Stimulated activated CD8-positive, alpha-beta memory T cell treated with anti-CD3 and anti-CD28 coated beads, Interleukin-2, amount 100 ng/mL, for 1 hour (primary cell): ENCODE measurements at places on chromosomes 2 and 18.
A peak's percentile ranks its signal among the peaks of the same experiment; 100 is the strongest.

- no peak for DNase-seq
These were observed 1.1 kb downstream of the PDIA6 start for GRCh38 chr2:10811517-10811916.

GRCh38 chr2:218419630-218420216 lies 800 bp downstream of the VIL1 start:
- no peak for DNase-seq

GRCh38 chr2:36411962-36412444 lies 56.4 kb downstream of the CRIM1 start:
- no peak for DNase-seq

- DNase-seq, result no peak
These were observed 315.6 kb downstream of the INSIG2 start for GRCh38 chr2:118403658-118404451.

- no peak for DNase-seq
These were observed 111.6 kb upstream of the CYP1B1 start for GRCh38 chr2:38187541-38188011.

DNA sequence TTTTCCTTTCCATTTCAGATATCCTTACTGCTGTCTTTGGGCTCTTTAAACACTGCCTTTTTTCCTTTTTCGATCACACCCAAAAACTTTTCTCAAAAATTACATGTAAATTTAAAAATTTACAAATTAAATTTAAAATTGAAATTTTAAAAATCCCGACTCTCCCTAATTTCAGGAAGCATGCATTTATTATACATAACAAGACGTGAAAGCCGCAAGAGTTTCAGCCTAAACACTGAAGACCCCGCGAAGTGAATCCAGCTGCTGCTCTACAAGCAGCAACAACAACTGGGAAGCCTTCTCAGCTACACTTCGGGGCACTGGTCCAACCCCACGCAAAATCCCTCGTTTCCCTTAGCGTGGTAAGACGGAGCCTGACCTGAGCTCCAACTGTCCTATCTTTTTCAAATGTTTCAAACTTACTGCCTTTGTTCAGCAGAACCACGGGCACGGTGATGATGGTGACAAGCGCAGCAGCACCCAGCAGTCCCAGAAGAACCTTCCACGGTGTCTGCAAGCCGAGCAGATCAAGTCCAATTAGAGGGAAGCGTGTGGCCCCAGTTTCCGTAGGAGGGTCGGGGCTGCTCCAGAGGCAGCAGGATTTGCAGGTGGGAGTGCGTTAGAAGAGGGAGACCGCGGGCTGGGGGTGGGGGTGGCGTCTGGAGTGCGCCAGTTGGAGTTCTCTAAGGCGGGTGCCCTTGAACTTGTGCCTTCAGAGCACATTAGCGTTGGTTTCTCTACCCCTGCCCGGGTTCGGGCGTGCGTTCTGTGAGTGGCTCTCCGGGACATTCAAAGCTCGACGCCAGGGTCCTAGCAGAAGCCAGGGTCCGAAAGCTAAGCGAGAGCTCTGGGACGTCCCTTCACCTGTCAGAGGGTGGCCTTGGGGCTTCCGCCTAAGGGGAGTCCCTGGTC lies 783 bp downstream of the DPP4 start:
- DNase-seq, result no peak

GRCh38 chr2:15943378-15944280 lies 3.3 kb downstream of the MYCN start:
- DNase-seq, result no peak

DNA sequence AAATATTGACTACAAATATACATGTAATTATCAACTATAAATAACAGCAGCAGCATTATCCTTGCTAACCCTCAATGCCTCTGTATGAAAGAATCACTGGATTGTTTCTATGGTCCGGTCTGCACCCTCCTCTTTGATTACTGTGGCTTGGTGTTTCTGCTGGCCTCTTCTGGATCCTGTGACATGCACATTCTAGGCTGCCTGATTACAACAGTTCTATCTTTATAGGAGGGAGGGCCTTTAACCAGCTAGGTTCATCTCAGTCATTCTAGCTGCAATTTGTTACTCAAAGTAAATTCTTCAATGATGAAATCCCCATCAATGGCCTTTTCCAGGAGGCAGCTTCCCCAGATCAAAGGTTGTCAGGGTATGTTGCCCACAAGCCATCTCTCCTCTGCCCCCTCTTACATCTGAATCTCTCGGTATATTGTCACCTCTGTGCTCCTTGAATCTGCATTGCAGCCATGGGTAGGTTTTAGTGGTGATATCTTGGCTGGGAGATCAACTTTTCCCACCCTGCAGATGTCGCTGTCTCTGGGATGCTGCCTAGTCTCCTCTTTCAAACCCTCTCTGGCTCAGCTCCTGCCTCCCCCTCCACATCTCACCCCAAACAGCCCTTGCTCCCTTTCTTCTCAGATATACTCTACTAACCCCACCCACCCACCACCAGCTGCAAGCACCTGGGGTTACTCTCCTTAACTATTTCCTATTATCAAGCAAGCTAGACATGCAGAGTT lies 106.2 kb upstream of the BZW1 start:
- DNase-seq, result no peak

DNA sequence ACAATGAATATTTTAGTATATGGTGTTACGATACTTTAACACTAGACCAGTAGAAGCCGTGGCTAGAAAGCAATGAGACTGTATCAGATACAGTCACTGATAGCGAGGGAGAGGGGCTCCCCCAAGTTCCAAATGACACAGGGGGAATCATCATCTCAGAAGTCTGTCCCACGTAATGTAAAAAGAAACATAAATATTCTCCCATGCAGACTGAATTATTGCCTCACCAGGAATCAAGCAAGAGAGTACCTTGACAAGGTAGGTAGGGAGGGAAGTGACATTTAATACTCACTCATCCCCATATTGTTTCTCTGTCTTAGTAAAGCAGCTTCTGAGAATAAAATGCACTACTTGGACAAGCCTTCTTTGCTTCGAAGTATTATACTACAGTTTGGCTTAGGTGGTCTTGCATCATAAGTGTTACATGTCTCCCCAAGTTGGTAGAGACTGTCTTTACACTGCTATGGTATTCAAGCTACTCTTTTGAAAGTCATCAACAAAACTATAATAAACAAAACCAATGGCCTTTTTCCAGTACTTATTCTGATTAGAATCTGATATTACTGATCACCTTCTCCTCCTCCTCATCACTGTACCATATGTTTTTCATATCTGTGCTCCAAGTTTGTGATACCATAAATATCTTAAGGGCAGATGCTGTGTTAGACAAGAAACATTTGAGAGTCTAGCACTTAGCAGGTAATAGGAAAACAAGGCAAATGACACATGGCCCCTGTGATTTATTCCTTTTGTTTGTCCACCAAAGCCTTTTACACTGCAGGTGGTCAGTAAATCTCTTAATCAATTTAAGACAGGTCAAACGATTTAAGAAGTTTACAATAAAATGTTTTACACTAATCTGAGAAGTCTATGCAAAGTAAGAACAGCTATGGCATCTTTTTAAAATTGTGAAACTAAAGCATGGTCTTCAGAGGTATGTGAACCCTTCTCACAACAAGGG lies 2.7 kb downstream of the LAPTM4A start:
- no peak for DNase-seq

- no peak for DNase-seq
These were observed 95.6 kb downstream of the ITGA4 start for GRCh38 chr2:181552808-181553207.

DNA sequence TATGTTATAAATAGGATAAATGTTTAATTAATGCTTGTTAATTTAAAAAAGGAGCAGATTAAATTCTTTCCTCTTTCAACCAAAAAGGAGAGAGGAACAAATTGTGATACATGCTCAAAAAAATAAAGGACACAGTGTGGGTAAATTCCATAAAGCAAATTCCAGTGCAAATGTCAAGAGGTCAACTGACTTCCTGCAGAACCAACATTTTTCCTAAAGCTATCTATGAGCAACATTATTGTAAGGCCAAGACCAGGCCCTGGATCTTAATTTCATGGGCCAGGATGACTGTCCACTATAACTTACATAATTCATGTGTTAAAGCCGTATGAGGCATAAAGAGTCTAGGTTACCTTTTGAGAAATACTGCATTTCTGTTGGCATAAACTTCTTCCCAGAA lies 93.9 kb upstream of the RPE start:
- no peak for DNase-seq

- peak; percentile 96 for DNase-seq
These were observed at the start of gene DDX18 for GRCh38 chr2:117814417-117815264. Gene DDX18, plus strand, starts transcription at chr2:117814691. Its CDS starts 87 bp downstream, at chr2:117814778.

- DNase-seq, result no peak
These were observed 220.8 kb downstream of the ALK start for GRCh38 chr2:29700560-29700959.

DNA sequence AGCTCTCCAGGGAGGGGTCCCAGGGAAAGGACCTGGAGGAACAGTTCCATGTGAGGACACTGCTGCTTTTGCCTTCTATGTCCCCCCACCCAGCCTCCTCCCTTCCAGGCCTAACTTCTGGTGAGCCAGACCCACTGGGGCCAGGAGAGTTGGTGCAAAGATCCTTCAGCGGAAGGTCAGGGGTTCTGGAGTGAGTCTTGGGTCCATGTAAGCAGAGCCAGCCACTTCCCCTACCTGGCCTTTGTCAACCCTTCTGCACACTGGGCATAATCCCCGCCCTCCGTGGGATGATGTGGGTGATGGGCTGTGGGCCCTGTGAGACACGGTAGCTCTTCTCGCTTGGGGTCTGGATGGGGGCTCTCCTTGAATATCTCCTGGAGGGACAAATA lies 76.9 kb downstream of the RHOB start:
- no peak for DNase-seq

DNA sequence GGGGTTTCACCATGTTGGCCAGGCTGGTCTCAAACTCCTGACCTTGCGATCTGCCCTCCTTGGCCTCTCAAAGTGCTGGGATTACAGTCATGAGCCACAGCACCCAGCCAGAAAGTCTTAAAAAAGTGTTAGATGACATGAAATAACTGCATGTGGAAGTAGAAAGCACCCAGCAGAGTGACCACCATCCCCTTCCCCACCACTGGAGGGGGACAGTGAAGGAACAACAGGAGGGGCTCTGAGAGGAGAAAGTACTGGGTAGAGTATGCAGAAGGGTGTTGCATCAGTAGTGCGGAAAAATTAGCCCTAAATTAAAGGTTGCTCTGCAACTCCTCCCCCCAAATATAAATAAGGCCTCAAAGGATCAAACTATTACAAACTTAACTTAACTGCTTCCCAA lies 230.5 kb downstream of the ZNF521 start:
- no peak for DNase-seq

DNA sequence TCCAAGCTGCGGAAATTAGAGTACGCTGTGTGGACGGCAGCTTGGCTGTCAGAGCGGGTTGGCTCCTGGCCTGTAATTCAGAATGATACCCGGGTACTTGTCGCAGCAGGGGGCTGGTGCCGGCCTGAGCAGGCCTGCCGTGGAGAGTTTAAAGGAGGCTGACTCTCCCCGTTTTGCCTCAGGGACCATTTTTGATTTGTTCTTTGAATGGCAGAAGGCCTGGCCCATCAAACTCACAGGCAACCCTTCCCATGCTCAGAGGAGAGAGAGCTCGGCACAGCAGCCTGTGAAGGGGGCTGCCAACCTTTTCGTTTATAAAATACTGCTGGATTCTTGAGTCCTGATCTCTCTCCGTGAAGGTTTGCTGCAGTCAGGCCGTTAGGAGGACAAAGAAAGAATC lies 151.3 kb downstream of the KLHL29 start:
- DNase-seq, result no peak

GRCh38 chr2:11187083-11187619 lies 31.9 kb downstream of the SLC66A3 start:
- DNase-seq, result no peak

DNA sequence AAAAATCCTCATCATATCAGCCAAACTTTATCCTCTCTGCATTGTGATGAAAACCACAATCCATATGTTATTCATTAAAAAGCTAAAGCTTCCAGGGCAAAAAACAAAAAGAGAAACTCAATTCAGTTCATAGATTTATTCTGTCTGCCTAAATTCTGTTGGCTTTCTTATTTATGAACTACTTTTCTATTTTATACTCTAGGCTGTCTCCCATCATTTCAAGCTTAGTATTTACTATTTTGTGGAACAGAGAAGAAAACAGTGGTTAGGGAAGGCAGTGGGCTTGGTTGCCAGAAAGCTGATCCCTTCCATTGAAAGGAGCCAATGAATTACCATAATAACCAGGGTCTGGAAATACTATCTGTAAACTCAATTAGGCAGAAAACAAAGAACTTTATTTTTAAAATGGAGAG lies 71.8 kb downstream of the RAPH1 start:
- DNase-seq, result no peak

DNA sequence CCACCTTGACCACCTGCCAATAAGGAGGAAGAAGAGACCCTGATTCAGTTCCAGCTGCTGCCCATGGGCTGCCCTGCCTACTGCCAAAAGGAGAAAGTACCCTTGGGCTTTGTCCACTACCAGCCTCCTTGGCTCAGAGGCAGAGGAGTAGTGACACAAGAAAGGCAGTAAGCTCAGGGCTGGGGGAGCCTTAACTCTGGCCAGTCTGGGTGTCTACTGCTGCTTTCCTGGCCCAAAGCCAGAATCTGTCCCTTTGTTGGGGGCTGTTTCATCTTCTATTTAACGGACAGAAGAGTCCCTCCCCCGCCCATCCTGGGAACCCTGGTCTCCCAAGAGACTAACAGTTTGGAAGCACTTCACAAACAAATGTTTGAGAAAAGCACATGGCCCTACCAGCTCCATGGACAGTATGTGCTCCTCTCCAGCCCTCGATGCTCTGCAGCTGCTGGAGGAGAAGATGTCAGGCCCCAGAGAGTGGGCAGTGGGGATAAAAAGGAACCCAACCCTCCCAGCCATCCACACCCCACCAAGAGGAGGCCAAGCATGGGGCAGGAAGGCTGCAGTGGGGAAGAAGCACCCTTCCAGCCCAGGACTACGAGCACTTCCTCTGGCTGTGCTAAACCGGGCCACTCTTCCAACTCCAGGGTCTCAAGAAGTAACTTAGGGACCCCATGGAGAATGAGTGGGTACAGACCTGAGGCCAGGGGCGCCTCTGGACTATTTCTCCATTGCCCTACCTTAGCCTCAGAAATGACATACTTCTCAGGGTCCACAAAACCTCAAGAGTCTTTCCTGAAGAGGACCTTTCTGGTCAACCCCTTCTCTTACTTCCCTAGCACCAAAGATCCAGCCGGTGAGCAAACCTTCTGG lies 1.2 kb downstream of the ATG9A start:
- DNase-seq, result no peak

DNA sequence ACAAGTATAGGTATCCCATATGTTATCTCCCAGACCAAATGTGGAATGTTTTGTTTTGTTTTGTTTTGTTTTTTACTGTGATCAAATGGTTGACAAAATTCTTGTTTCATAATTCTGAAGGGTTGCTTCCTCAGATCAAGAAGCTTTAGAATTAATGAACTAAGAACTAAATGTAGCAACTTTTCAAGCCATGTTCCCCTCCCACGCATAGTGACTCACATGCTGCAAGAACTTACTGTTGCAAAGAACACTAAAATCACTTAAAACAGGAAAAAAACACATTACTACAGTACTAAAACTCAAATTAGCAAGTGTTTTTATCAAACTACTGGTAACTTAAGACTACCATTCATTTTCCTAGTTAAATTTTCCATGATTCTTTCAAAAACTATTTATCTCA lies 30.6 kb downstream of the HNRNPLL start:
- DNase-seq, result no peak

- DNase-seq, result peak; percentile 24
These were observed 1.7 kb downstream of the TMBIM1 start for GRCh38 chr2:218290316-218291261.
